Activated CD4-positive, alpha-beta T cell treated with anti-CD3 and anti-CD28 coated beads, Interleukin-2, amount 50 U/mL, for 4 hours (primary cell): ENCODE measurements at places on chromosomes 1 and 21.

DNA sequence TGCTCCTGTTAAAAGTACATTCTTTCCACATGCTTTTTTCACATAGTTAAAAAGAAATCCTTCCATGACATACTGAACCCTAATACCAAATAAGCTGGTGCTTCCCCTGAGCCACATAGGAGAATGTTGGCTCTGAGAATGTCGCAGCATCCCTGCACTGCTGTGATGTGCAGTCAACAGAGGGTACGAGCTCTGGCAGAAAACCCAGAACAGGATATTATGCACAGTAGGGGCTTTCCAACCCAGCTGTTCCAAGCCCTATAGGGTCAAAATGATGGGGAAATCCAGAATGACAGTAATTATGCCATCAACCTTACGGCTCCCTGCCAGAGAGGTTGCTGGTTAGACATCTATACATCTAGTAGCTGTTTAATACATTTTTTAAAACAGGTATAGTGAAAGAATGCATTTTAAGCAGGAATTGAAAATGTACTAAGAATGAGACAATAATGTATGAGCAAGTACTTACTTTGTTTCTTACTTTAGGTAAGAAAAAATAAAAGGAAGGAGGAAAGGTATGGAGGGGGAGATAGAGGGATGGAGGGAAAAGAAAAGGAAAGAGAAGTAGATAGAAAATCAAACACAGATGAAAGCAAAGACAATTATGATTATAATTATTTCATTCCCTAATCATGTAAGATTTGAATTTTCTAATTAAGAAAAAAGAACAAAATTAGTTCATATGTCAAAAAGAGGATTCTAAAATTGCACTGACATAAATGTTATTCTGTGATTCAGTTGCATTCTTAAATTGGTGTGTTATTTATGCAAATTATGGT lies 126.0 kb downstream of the NR5A2 start:
- peak; percentile 29 for DNase-seq

- no peak for DNase-seq
Measured at GRCh38 chr1:202673531-202673930, 36.7 kb downstream of the SYT2 start.

- no peak for DNase-seq
Measured at GRCh38 chr21:44966135-44967081, 26.6 kb downstream of the SLX9 start.

DNA sequence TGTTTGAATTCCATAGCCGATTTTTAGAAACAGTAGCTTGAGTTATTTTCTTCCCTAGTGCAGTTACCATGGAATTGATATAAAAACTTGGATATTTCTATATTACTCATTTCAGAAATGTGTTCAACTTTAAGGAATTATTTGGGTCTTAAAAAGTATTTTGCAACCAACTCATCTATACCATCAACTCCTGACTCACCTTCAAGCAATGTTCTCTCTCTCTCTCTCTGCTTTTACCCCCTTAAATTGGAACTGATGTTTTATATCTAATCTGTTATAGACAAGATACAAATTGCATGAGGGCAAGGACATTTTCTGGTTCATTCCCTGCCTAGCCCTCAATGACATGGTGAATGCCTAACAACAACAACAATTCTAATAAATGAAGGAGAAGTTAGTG lies 214.7 kb upstream of the NRIP1 start:
- no peak for DNase-seq

DNA sequence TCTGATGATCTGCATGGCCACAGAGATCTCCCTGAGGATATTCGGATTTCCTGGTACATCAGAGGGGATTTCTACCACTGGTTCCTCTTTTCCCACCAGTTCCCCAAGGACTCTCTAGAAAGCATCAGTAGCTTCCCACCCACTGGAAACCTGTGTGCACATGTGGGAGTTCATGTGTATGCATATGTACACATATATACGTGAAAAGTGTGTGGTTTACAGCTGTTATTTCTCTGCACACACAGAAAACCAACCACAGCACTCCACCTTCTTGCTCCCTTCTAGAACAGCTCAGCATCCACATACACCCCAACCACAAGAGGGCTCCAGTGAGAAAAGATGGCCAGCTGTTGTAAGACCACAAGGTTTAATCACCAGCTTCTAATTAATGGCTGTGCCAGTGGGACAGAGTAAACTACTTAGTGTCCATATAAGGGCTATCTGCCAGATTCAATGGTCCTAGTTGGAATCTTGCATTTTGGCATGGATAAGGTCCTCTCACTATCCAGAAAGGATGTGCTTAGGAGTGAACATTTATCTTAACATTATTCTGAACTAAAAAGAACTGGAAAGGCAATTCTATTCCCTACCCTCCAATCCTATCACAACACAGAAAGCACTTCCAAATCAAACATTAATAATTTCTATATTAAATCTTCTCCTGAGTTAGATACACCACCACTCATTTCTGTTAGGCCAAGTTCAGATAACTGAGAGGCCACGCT lies 24.1 kb downstream of the GPR3 start:
- DNase-seq = peak; percentile 41

- DNase-seq = no peak
Measured at GRCh38 chr1:41502912-41503311, 18.4 kb upstream of the EDN2 start.

GRCh38 chr21:33566514-33566913 lies 22.0 kb downstream of the DONSON start:
- DNase-seq = no peak

- no peak for DNase-seq
Measured at GRCh38 chr1:171655746-171656116, 3.2 kb upstream of the MYOC start.

DNA sequence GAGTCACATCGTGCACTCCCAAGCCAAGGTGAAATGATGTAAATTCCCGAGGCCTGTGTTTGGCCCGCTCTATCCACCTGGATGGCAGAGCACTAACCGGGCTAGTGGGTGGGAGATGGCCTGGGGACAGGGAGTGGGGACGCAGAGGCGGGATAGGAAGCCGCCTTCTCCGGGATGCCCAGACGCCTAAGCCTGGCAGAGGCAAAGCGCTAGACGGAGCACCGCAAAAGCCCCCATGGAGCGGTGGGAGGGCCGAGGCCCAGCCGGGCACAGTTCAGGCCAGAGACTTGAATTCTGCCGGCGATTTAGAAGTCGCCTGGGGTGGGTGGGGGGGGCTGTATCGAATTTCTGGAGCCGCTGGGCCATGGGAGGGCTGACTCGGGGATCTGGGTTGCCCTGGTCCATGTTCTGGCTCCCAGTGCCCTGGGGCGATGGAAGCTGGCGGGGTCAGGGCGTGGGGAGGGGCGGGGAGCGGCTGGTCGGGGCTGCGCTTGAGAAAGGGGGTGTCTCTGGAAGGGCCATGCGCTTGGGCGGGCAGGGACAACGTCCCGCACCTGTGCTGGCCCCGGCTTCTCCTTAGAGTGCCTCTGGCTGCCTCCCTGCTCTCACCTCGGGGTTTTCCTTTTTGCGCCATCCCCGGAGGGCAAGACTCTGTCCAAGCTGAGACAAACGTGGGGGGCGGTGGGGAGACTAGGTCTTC lies 28.0 kb downstream of the KIAA2013 start:
- no peak for DNase-seq

- no peak for DNase-seq
Measured at GRCh38 chr1:116506132-116507004, 64.5 kb downstream of the CD58 start.

GRCh38 chr1:169466259-169467230 lies 19.2 kb downstream of the SLC19A2 start:
- DNase-seq = peak; percentile 3

DNA sequence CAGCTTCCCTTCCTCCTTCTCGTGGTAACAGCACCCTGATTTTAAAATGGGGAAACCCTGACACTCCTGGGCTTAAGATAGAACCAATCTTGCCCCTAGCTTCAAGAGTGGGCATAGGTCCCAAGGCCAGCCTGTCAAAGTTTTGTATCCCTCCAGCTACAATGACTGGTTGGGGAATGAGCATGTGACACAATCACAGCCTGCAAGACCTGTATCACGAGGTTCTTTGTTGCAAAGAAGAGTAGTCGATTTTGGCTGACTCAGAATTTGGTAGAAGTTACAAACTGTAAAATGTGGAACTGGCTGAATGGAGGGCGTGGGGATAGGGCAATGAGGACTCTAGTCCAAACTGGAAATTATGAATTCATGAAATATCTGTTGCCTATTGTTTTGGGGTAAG lies 18.7 kb downstream of the CTSK start:
- DNase-seq = no peak

DNA sequence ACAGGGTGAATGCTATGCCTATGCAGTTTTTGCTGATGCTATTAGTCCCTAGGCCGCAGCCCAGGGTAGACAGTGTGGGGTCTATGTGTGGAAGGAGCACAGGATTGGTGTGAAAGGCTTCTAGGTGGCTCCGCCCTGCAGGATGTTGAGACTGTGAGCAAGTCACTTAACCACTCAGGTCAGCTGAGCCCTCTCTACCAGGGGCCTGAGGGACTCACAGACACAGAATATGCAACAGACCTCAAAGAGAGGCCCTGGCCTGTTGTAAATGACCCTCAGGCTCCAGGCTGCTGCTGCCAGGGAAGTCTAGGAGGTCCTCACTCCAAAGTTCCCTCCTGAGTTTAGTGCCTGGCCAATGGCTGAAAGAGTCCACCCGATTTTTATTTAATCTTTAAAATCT lies 11.0 kb downstream of the NHLH2 start:
- DNase-seq = no peak

- DNase-seq = no peak
Measured at GRCh38 chr1:147723691-147724323, 36.6 kb downstream of the GJA5 start.

DNA sequence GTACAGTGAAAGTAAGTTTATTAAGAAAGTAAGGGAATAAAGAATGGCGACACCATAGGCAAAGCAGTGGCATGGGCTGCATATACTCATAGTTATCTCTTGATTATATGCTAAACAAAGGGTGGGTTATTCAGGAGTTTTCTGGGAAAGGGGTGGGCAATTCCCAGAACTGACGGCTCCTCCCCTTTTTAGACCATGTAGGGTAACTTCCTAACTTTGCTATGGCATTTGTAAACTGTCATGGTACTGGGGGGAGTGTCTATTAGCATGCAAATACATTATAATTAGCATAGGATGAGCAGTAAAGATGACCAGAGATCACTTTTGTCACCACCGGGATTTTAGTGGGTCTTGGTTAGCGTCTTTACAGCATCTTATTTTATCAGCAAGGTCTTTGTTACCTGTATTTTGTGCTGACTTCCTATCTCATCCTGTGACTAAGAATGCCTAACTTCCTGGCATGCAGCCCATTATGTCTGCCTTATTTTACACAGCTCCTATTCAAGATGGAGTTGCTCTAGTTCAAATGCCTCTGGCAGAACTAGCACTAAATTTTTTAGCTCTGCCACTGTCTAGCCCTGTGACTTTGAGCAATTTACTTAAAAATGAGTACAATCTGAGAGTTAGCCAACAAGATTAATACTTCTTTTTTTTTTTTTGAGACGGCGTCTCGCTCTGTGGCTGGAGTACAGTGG lies 110.3 kb upstream of the PALMD start:
- no peak for DNase-seq

GRCh38 chr1:119083980-119084379 lies 56.5 kb downstream of the WARS2 start:
- DNase-seq = no peak

DNA sequence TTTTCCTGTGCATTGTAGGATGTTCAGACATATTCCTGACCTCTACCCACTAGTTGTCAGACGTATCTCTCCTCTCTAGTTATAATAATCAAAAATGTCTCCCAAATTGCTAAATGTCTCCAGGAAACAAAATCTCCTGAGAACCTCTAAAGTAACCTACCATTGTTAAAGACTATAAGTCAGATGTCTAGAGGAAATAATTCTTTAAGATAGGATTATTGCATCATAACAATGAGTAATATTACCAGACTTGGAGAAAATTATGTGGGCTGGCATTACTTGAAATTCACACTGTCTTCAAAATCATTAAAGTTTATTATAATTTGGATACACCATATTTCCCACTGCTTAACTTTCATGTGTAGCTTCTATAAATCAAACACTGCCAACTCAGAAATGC lies 643.0 kb upstream of the ADGRL2 start:
- no peak for DNase-seq

DNA sequence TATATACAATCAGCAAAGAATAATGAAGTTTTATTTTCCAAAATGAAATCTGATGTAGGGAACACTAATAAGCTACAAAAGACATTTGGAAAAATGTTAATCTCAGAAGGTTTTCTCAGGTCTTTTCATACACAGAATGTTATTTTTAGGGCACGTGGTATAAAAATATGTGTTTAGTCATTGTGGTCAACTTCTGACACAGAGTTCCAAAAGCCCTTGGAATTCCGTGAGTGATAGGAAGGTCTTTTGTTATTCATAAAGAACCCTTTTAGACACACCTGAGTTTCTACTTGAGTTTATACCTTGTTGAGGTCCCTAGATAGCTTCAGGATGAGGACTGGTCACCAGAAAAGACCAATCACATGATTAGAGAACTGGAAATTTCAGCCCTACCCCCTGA lies 277.6 kb upstream of the NCAM2 start:
- DNase-seq = no peak

DNA sequence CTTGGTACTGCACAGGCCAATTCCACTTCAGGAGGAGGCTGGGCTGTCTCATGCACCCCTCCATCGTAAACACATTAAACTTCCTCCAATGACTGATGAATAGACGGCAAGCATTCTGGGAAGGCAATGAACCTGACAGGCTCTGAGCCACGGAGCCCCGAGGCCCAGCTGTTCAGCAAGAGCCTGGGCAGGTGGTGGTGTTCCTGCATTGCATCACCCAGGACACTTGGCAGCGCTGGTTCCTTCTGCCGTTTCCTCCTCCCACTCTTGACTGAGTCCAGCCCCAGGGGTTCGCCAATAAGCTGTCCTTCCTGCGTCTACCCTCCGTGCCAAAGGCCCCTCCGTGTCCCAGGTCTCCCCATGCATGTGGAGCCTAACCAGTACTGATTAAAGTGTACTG lies 109.8 kb downstream of the JAK1 start:
- DNase-seq = no peak

DNA sequence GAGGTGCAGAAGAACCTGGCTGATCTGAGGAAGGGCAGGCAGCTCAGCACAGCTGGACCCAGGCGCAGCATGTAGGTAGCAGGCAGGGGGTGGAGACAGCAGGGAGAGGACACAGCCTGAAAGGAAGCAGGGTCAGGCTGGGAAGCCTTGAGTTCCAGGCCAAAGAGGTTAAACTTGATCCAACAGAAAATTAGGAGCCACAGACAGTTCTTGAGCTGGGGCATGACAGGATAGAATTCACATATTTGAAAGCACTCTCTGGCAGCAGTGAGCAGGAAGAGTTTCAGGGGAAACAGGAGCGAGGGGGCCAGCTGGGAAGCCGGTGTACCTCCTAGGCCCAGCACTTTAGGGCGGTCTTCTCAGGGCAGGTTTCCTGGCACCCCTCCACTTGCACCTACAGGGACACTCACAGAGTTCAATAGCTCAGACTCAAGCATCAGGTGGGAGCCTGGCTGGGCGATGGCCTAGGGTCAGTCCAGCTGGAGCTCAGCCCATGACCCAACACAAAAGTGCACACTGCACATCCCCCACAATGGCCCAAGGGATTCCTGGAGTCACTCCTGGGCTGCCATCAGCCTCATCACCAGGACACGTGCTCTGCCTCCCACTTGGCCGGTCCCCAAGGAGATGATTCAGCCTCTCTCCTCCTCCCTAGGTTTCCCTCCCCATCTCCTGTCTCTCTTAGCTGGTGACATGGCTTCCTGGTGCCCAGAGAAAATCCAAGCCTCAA lies 22.7 kb downstream of the MATN1 start:
- DNase-seq = no peak

GRCh38 chr1:240743705-240744104 lies 131.8 kb upstream of the GREM2 start:
- DNase-seq = no peak

GRCh38 chr1:214215583-214215982 lies 65.4 kb upstream of the SMYD2 start:
- no peak for DNase-seq
